Nephron progenitor cell (in vitro differentiated cells): ENCODE measurements at places on chromosomes 2 and 18.

DNA sequence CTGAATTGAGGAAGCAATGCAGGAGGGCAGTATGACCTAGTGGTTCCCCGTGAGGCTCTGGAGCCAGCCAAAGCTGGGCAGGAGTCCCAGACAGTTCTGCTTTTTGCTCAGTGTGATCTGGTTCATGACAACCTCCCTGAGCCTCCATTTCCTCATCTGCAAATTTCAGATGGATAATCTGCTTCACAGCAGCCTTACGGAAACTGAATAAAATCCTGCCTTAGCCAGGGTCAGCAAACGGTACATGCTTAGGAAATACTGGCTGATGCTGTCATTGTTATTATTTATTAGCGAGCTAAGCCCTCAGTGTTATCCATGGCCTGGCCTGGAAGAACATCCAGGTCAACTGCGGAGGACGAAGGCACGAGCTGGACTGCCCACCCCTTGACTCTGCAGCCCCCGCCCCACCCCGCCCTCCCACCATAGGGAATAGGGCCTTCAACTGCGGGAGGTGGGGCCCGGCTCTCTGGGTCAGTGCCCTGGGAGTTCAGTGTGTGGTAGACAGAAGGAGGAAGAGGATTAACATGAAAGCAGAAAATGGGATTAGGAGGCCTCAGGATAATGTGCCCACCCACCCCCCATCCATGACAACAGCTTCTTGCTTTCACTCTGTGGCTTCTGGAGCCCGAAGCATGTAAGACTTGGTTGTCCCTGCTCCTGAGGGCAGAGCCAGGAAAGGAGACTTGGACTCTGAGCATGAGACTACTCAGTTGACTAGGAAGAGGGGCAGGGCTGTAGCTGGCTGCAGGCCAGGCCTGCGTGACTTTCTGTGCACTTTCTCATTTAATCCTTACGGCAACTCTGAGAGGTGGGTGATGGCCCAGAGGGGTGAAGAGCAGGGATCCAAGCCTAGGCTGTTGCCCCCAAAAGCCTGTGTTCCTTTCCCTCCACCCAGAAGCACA lies 13.1 kb downstream of the PKDCC start:
- no peak for DNase-seq

DNA sequence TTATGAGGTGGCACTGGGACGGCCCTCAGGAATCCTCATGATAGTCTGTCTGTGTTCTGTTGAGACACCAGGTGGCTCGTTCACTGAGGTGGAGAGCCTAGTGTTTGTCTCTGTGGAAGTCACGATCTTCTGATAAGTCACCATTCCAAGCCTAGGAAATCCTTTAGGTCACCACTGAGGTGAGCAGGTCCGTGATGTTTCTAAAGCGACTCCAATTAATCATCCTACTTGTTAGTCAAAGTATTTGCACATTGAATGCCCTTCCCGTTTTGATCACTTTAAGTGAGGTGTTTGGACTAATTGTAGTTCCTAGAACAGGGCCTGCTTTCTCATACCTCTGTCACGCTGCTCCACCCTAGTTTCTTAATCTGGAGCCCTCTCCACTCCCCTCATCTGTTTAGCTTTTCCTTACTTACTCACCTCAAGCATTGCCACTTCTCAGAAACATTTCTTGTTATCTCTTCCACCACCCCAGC lies 28.0 kb upstream of the DSG3 start:
- no peak for DNase-seq

GRCh38 chr2:9092383-9093282 lies 89.1 kb upstream of the MBOAT2 start:
- DNase-seq = no peak

GRCh38 chr2:810397-810796 lies 133.2 kb upstream of the TMEM18 start:
- DNase-seq = no peak

- DNase-seq = no peak
Observed at GRCh38 chr2:6975988-6976387, 58.8 kb downstream of the RNF144A start.

- no peak for DNase-seq
Observed at GRCh38 chr2:36952748-36953197, 13.6 kb downstream of the STRN start.

GRCh38 chr2:54262015-54262765 lies 6.2 kb upstream of the TSPYL6 start:
- no peak for DNase-seq

- DNase-seq = peak; percentile 7
Observed at GRCh38 chr18:63267975-63268721, 51.4 kb downstream of the BCL2 start.

GRCh38 chr18:12726774-12727550 lies 24.1 kb downstream of the PSMG2 start:
- peak; percentile 76 for DNase-seq

- no peak for DNase-seq
Observed at GRCh38 chr2:112793449-112793978, 9.2 kb upstream of the IL1A start.

DNA sequence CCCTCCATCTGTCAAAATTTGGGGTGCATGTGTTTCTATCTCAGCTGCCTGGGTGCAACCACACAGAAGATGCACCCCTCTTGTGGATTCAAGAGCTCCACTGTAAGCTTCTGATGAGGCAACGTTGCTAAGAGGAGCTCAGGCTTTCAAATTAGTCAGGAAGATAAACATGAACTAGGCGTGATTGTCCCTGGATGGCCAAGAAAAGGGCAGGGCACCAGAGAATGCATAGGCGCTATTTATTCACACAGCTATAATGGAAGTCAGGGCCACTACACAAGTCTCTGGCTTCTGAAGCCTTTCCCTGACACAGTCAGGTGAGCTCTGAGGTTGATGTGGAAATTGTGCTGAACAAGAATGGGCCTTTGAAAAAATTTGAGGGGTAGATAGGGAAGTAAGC lies 1466.0 kb upstream of the CELF4 start:
- DNase-seq = no peak

GRCh38 chr18:70659036-70659925 lies 370.4 kb downstream of the SOCS6 start:
- DNase-seq = no peak
